ENCODE measurements at places on chromosomes 6 and 20.

DNA sequence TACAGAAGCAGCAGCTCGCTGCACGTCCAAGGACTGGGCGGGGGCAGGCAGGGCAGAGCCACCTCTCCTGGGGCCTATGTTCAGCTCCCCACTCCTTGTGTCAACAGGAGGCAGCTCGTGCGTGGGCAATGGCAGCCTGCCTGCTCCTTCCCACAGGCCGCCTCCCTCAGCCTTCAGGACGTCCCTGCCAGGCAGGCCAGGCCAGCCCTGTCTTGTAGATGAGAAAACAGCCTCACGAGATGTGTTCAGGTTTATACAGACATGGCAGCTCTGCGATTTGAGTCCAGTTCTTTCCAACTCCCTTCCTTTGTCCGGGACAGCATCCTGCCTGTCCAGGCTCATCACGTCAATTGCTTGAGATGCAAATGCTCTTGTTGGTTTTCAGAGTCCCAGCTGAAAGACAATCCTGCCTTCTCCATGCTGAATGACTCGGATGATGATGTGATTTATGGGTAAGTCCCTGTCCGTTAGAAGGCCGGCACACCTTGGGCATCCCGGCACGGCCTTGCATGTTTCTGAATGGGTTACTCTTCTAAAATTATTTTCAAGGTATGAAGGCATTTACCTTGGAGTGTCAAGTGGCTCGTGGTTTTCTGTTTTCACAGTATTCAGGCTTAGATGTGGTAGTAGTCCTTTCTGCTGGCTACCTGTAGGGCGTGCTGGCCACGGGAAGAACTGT lies 13.5 kb downstream of the DYNLT1 start:
- no peak for DNase-seq
- H3K36me3 ChIP-seq: peaks cover 50% of the 10 kb centered on the region
- no peak overlapping the region for H3K27ac ChIP-seq
- H3K27me3 ChIP-seq: no peaks in the 10 kb centered on the region

- peak; percentile 63 for DNase-seq
- H3K4me3 ChIP-seq: no peak overlapping the region
- H3K27me3 ChIP-seq: no peaks in the 10 kb centered on the region
- no peaks in the 10 kb centered on the region for H3K36me3 ChIP-seq
- no peaks in the 10 kb centered on the region for H3K4me1 ChIP-seq
Observed at GRCh38 chr6:118618676-118619377, 32.6 kb downstream of the CEP85L start.

GRCh38 chr20:10462516-10462915 lies 27.4 kb downstream of the SLX4IP start:
- H3K27ac ChIP-seq: no peak overlapping the region
- H3K4me3 ChIP-seq: no peak overlapping the region
- no peak for DNase-seq
- no peaks in the 10 kb centered on the region for H3K36me3 ChIP-seq
- no peaks in the 10 kb centered on the region for H3K27me3 ChIP-seq
- no peaks in the 10 kb centered on the region for H3K4me1 ChIP-seq

DNA sequence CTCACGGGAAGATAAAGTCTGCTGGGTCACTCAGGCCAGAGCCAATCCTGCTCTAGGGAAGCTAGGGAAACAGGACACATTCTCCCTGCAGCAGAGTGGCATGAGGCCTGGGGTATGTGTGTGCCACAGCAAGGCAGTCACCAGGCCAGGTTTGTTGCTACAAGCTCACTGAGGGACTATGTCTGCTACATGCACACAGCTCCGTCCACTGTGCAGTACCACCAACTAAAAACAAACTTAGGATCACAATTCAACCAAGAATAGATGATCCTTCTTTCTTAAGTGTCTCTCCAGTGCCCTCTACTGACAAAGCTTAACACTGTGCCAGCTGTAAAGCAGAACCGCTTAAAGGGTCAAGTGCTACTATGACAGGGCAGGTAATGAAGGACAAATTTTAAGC lies 192.5 kb downstream of the PTPRK start:
- H3K27me3 ChIP-seq: no peaks in the 10 kb centered on the region
- peak; percentile 49 for DNase-seq
- no peak overlapping the region for H3K27ac ChIP-seq
- H3K4me3 ChIP-seq: no peak overlapping the region

- DNase-seq: peak; percentile 71
- H3K4me1 ChIP-seq: peaks cover 18% of the 10 kb centered on the region
- H3K27me3 ChIP-seq: peaks cover 10% of the 10 kb centered on the region
- H3K4me3 ChIP-seq: peak overlapping the region; percentile 23
Observed at GRCh38 chr6:26576929-26577719, 19.6 kb upstream of the ABT1 start.

- DNase-seq: peak; percentile 31
- H3K27ac ChIP-seq: peak overlapping the region; percentile 73
- no peaks in the 10 kb centered on the region for H3K27me3 ChIP-seq
- H3K4me3 ChIP-seq: peak overlapping the region; percentile 46
- no peaks in the 10 kb centered on the region for H3K36me3 ChIP-seq
- peaks cover 23% of the 10 kb centered on the region for H3K4me1 ChIP-seq
Observed at GRCh38 chr6:7087066-7087465, 20.7 kb upstream of the RREB1 start.

DNA sequence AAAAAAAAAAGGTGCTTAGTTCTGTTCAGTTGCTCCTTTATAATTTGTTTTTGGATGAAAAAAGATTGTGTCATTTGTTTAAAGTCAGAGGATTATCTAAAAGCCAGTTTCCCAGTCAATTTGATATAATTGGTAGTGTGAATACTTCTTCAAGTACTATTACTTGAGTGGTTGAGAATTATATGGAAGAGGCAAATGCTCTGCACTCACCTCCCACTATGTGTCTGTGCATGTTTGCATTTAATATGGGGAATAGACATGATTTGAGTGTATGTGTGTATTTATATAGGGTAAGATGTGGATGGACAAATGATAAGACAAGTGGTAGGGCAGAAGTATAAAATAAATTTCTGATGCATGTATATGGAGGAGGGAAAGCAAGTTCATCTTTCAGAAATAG lies 15.8 kb downstream of the GJA1 start:
- no peaks in the 10 kb centered on the region for H3K4me1 ChIP-seq
- H3K4me3 ChIP-seq: no peak overlapping the region
- H3K27me3 ChIP-seq: no peaks in the 10 kb centered on the region
- no peak for DNase-seq
- no peaks in the 10 kb centered on the region for H3K36me3 ChIP-seq

Data from B cell (primary cell).